ENCODE measurements at places on chromosomes 12 and 14.

DNA sequence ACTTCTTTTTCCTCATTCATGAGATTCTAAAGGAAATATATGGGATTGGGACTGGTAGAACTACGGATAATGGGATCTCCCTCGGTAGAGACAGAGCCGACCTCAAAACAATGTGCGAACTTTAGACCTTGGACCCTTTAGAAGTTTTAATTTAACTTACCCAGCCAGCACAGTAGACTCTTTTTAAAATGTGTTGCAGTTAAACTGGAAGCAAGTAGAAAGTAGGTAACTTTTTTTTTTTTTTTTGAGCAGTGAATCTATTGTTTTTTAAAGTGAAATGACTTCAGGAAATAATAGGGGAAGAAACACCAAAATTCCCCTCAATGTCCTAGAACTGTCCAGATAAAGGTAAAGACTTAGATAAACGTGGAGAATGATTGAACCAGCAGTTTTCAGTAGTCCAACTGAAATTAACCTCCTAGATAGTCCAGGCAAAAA is 1.1 kb upstream of the ATXN2 start:
- peak; percentile 45 for DNase-seq

GRCh38 chr14:68450391-68451120 is 342.3 kb downstream of the ZFP36L1 start:
- no peak for DNase-seq

DNA sequence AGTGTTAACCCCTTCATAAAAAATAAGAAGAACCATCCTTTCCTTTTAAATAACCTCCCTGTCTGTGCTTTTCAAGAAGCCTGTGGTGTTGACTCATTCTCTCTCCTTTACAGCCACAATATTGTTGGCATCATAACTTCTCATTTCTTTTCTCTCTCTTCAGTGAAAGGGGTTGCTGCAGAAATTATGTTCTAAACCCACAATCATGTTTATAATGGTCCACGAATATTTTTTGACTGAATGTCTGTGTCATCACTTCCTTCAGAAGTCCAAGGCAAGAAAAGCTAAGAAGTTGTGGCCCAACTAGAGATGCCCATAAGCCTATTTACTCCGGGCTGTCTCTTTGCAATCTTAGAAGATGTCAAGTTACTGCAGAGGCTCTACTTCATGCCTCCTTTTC is 488.3 kb downstream of the APAF1 start:
- DNase-seq = no peak

DNA sequence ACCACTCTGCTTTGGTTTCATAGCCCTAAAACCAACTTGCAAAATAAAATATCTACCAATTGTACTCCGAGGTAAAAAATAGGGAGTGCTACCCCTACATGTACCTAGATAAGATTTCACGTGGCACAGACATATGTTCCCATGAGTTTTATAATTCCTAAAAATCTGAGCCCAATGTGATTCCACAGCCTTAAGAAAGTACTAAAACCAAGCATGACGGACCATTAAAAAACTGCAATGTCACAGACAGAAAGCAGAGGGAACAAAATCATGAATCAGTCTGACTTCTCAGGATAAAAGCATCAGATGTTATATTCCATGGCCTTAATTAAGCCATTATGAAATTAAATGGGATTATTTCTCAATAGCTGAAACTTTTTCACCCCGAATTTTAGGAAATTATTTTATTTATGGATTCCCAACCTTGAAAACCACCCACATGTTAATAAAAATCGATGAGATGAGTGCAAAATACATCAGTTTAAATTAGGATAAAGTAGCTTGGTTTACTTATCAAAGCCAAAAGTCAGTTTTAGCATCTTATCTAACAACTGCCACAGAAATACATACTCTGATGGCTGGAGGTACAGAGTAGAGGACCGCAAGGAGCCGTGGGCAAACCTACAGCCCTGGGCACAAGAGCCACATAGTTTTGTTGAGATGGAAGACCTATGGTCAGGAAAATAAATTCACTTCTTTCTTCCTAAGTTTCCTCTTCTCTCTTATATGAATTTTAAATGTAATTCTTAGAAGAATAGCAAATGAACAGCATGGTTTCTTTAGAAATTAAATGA is 4.5 kb downstream of the ITPR2 start:
- DNase-seq = no peak

DNA sequence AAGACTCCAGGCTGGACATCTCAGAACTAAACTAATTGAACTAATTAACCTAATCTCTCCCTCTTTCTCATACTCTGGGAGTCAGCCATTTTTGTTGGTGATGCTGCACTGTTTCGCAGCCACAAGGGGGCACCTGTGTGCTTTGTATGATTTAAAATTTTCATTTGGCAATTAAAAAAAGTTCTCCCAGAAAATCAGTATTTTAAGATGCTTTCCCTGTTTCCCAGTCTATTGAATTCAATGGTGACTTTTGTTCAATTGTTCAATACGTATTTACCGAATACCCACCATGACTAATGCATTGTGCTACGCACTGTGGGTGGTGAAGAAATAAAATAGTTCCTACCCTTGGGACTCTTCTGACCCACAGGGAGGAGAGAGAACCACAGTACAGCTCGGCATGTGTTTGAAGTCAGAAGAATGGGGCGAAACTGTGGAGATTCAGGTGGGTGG is 63.7 kb downstream of the ZNF664 start:
- DNase-seq = peak; percentile 76

- DNase-seq = no peak
Observed at GRCh38 chr12:114450515-114451300, 44.8 kb upstream of the TBX5 start.

DNA sequence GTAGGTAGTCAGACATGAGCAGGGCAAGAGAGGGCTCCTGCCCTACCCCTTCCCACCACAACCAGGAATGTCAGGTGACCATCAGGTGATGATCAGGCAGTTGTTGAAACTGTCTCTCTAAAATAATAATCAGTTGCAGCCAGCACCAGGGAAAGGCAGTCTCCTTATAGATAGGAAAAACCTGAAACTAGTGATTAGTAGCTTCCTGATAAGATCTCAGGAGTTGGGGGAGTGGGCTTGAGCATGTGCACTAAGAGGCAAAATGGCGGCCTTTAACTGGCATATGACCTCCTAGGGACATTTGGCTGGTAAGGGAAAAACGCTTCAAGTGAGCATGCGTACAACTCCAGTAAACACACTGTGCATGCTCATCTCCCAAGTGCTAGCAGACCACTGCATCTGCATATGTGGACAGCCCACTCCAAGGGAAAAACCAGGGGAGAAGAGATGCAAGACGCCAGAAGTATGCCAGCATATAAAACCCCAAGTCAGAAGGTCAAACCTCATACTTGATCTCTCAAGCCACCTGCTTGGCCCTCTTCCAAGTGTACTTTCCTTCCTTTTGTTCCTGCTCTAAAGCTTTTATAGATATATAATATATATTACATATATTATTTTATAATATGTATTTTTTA is 37.1 kb downstream of the TGFB3 start:
- no peak for DNase-seq

- peak; percentile 61 for DNase-seq
Observed at GRCh38 chr12:95848575-95849388, 10.0 kb upstream of the SNRPF start.

- no peak for DNase-seq
Observed at GRCh38 chr14:100320157-100320856, 2.8 kb upstream of the SLC25A47 start.

- DNase-seq = no peak
Observed at GRCh38 chr12:50569321-50569720, 64.5 kb downstream of the DIP2B start.

GRCh38 chr14:81474148-81474492 is 59.5 kb downstream of the SEL1L start:
- no peak for DNase-seq

DNA sequence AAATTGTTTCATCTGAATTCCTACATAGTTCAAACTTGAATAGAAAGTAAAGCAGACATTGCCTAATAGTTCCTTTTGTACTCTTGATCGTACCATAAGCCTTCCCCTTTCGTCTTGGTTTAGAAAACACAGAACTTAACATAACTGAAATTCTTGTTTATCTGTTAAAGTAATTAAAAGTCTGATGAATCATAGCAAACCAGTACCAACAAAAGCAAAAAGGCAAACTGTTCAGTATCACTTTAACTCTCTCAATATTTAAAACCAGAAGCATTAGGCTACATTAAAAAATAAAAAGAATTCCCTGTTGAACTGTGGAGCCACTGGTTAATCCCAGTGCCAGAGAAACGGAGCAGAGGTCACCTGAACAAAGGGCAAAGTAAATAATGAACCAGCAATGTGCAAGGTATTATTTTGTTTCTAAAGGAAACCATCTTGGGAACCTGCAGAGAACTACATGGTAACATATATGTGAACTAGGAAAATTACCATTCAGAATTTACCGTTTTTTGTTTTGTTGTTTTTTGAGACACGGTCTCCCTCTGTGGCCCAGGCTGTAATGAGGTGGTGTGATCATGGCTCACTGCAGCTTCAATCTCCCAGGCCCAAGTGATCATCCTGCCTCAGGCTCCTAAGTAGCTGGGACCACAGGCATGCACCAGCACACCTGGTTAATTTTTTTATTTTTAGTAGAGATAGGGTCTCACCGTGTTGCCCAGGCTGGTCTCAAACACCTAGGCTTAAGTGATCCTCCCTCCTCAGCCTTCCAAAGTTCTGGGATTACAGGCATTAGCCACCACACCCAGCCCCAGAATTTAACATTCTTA is 17.1 kb upstream of the HIGD1C start:
- DNase-seq = no peak

DNA sequence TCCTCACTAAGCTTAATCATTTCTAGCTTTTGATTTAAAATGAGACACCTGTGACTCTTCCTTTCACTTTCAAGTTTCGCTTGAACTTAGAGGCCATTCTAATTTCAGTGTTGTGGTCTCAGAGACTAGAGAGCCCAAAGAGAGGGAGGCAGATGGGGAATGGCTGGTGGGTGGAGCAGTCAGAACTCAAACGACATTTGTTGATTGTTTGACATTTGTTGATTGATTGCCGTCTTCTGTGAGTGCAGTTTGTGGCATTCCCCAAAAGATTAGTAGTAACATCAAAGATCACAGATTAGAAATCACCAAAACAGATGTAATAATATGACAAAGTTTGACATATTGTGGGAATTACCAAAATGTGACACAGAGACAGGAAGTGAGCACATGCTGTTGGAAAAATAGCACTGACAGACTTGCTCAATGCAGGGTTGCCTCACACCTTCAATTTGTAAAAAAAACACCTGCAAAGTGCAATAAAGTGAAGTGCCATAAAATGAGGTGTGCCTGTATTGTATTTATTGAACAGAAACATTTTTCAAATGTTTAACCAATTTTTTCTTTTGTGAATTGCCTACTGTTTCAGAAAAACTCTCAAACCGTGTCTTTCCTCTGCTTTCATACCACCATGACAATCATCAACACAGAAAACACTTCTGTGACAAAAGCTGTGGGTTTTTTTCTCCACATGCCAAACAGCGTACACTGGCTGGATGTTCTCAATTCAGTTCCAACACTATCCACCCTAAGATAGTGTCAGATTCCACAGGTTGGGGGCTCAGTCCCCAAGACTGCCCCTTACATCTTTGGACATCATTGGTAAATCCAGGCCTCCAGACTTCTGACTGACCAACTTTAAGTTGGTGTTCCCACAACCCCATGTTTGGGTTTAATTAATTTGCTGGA is 376.3 kb upstream of the RGS6 start:
- no peak for DNase-seq

- DNase-seq = no peak
Observed at GRCh38 chr14:90426663-90427062, 29.8 kb downstream of the CALM1 start.

DNA sequence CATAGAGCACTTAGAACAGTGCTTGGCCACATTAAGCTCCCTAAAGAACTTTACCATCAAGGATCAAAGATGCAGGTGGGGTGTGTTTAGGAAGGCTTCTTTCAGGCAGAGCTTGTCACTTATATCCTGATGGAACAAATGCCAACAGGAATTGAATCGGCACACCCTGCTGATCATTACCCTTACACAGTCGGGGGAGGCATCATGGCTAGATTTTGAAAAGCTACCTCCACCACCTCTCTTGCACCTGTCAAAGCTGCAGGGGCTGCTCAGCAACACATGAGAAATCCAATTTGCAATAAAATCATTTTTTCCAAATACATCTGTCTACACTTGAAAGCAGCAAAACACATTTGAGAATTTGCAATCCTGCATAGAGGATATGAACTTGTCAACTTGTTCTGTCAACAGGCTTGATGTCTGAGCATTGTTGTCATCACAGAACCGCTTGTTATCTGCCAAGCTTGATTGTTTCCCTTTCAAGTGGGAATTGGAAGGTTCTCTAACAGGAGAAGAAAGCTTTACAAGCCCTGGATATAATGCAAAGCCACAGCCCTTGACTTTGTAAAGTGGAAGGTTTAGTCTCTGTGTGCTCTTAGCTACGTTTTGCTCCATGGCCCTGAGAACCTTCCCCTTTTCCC is 24.6 kb upstream of the TRIM9 start:
- DNase-seq = no peak

DNA sequence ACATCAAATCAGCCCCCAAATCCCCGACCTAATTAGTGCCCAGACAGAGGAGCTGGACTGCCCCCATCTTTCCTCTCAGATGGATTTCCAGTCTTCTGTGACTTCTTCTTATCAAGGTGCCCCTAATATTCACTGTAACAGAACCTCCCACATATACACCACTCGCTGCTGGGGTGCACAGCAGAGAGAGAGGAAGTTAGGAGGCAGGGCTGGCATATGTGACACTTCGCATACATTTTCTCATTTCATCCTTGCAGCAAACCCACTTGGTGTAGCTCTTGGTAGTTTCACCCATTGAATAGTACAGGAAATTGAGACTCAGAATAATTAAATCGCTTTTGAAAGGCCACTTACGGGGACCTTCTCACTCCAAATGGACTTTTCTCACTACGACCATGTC is 56.5 kb upstream of the CCND2 start:
- no peak for DNase-seq

GRCh38 chr14:87407344-87407743 is 585.6 kb downstream of the GALC start:
- no peak for DNase-seq

- no peak for DNase-seq
Observed at GRCh38 chr14:65920996-65921395, 508.5 kb downstream of the FUT8 start.

DNA sequence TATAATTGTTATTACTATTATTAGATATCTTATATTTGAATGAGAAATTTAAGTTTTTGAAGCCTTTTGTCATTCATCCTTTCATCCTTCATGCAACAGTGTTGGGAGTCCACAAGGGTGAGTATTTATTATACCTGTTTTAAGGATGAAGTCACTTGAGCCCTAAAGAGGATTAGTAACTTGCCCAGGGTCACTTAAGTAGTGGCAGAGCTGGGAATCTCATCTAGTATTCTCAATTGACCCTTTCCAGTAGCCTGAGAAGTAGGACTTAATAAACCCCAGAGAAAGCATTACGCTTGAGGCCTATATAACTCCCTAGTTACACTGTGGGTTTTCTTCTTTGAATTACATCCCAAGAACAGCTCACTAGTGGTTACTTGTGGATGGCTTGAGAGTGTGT is 119.8 kb downstream of the SRGAP1 start:
- DNase-seq = no peak

DNA sequence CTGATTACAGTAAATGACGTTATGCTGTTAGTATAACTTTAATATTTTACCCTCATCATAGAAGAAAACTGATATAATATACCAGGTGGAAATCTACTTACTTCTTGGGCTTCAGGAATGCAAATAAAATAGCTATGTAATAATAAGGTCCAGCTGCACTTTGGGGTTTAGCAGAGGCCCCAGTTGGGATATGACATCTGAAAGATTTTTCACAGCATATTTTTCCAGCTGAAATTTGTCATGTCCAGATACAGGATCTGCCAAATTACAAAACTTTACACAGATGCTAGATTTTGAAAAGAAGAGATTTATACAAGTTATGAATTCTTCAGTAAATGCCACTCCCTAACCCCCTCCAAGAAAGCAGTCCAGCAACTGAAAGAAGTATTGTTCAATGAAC is 29.2 kb upstream of the DCN start:
- DNase-seq = no peak
